ENCODE measurements at places on chromosomes 7 and 10.

GRCh38 chr7:28597284-28597683 lies 185.0 kb downstream of the CREB5 start:
- no peak for DNase-seq

GRCh38 chr7:80481196-80481884 lies 30.5 kb downstream of the GNAT3 start:
- DNase-seq, result no peak

DNA sequence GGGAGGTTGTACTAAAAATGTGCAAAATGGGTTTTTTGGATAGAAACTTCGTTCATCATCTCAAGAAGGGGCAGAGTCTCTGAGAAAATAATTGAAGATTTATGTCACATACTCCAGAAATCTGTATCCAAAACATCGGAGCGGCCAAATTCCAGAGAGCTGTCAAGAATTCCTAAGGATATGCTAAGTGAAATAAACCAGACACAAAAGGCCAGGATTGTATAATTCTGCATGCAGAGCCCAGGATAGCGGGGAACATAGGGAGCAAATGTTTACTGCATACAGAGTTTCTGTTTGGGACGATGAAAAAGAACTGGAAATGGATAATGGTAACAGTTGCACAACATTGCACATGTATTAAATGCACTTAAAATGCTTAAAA lies 224.2 kb upstream of the AUTS2 start:
- no peak for DNase-seq

GRCh38 chr10:100528921-100529474 lies 673 bp downstream of the NDUFB8 start:
- no peak for DNase-seq

DNA sequence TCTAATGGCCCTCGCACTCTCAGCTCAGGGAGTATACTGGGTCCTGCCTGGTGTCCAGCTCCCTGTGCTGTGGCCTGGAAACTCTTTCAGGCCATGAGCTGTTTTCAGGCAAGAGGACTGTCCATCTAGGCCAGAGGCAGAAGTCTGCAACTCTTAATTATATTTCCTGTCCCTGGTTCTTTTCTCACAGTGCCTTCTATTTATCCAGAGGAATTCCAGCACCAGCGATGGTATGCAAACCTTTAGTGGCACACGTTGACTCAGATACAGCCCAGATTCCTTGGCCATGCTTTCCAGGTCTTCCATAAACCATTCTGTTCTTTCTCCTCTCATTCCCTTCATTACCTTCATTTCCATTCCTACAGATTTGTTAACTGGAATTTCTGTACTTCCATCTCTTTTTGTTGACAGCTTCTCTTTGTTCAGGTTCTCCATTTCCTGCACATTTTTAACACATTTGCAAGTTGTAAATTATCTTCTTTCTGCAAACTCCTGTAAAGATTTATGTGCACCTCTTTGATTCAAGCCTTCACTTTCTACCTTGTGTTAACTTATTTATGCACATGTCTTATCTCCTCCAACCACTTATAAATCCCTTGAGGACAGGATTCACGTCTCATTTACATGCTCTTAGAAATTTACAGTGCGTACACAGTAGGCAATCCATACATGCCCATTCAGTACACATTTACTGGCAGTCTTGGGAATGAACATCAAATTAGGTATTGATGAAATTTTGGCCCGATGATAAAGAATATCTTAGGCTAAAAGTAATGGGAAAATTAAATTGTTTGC lies 172.1 kb downstream of the CELF2 start:
- no peak for DNase-seq

DNA sequence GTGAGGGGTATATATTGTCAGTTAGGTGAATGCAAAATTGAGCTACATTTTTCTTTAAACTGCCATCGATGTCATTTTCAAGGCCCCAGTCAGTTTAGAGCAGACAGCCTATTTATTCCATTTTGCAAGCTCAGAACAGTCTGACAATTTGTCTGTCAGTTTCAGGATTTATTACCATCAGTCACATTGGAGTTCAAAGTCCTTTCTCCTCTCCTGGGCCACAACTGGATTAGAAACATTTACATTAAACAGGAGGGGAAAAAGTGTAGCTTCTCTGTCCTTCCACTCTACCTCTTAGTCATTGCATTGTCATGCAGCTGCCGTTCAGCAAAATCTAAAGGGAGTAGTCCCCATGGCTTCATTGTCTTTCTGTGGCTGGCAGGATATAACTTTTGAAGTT lies 3.5 kb upstream of the GHITM start:
- no peak for DNase-seq

DNA sequence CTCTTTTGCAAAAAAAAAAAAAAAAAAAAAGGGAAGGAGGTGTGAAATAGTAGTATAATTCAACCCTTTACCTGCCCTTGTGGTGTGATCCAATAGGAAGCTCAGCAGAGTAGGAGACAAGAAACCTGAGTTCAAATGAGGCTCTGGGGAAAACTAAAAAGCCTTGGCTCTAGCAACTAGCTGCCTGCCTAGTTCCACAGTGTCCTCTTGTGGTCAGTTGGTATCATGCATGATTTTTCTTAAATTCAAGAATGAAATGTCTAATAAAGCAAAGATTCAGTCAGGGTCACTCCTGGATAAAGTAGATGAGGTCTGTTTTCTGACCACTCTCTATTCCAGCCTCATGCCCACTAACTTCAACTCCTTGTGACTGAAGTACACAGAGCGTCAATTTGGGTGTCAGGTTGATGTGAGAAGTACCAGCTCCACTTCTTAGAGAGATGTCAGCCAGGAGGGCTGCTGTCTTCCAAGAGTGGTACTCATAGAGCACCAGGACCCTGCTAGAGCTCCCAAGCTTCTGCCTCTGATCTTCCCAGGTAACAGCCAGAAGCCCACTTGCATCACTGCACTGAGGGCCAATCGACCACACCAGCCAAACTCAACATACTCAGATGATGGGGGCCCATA lies 10.5 kb downstream of the LSM5 start:
- DNase-seq, result no peak

DNA sequence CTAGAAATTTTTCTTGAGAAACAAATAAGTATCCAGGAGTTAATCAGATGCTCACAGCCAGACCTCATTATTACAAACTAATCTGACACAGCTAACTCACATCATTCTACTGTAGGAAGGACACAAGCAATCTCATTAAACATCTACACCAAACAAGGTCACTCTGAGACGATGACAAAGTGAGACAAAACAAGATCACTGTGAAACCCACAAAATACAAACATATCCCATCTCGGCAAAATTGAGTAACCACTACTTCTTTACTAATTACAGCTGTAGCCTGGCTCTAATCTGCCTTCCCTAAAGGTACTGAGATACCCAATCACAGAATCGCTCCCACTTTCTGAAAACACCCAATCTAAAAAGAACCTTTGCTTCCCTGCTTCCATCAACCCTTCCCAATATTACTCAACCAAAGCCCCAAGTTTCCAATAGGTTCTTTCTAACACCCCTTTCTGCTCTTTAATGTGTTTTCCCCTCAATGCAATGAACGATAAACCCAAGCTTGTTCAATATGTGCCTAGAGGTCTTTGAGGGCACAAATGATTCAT lies 26.9 kb downstream of the CCDC6 start:
- no peak for DNase-seq

GRCh38 chr7:117485118-117485620 lies 5.3 kb downstream of the CFTR start:
- no peak for DNase-seq

GRCh38 chr10:88819290-88819689 lies 16.8 kb downstream of the LIPM start:
- no peak for DNase-seq

GRCh38 chr10:75238182-75239095 lies 2.7 kb upstream of the COMTD1 start:
- DNase-seq, result no peak

Measured in activated CD4-positive, alpha-beta T cell treated with anti-CD3 and anti-CD28 coated beads, Interleukin-2, amount 50 U/mL, for 24 hours (primary cell).